ENCODE measurements at places on chromosomes 4 and X.
A peak's percentile ranks its signal among the peaks of the same experiment; 100 is the strongest.

DNA sequence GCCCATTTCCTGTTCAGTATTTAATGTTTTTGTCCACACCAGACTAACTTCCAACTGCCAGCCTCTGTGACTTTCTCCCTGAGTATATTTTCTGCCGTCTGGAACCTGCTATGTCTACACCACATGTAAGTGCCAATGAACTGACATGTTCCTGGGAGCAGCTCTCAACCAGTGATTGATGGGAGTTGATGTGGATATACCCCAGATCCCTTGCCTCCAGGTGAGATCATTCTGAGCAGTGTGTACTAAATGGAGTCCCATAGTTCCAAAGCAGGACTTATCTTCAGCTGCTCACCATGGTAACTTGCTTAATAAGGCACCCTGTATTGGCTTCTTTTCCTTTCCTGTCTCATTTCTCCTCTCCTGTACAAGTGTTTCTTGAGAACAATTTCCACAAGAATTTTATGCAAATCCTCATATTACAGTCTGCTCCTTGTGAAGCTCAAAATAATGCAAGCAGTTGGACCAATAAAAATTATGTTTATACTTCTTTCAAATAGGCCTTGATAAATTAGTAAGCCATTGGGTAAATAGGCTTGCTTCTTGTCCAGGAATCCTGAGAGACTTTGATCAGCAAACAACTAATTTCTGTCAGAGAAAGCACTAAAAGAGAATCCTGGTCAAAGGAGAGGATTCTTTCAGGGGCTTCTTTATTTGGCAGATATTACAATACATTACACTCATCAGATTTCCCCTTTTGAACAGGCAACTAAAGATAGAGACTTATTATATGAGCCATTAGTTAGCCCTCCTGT, 911.7 kb upstream of the NDST4 start:
- no peak for DNase-seq

DNA sequence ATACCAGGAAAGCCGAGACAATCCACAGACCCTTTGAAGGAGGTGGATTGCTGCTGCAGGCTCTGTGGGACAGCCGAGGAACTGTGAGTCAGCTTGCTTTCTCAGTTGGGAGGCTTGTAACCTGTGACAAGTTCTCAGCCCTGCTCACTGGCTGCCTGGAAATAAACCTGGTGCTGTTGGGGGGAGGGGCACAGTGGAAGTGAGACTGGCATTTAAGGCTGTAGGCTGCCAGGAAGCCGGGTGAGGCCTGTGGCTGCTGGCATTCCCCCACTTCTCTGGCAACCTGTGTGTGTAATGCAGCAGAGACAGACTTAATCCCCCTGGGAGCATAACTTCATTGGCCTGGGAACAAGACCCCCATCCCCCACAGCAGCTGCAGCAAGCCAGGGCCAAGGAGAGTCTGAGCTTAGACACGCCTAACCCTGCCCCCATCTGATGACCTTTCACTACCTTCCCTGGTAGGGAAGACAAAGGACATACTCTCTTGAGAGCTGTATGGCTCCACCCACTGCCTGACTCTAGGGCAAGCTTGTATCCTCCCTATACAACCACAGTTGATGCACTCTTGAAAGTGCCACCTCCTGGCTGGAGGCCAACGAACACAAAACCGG, 64.1 kb downstream of the ALPK1 start:
- no peak for DNase-seq

DNA sequence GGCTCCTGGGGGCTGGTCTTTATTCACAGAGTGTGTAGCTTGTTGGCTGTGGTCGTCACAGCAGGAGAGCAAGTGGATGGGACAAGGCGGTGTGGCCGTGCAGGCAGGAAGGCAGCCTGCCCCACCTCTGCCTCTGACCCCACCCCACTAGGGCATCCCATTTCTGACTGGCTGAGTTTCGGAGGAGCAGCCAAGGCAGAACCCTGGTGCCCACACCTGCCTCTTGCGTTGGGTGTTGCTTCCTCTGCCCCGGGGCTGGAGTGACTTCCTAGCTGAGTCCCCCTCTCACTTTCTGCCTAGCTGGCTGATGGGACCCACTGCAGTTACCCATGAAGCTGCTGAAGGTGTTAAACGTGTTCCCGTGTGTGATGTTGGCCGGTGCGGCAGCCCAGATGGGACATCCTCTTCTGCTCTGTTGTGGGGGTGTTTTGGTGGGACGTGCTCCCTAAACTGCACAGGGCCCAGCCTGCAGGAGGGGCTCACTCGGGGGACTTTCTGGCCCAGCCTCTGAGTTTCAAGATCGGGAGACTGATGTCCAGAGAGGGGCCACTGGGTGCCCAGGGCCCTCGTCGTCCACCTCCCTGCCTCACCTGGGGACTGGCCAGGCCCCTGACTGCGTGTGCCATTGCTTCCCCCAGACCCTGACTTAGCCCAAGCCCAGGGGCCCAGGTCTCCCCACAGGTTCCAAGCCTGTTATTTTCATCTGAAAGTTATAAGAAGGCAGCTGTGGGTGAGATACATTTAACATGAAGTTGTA, 101.5 kb downstream of the PSAPL1 start:
- no peak for DNase-seq

DNA sequence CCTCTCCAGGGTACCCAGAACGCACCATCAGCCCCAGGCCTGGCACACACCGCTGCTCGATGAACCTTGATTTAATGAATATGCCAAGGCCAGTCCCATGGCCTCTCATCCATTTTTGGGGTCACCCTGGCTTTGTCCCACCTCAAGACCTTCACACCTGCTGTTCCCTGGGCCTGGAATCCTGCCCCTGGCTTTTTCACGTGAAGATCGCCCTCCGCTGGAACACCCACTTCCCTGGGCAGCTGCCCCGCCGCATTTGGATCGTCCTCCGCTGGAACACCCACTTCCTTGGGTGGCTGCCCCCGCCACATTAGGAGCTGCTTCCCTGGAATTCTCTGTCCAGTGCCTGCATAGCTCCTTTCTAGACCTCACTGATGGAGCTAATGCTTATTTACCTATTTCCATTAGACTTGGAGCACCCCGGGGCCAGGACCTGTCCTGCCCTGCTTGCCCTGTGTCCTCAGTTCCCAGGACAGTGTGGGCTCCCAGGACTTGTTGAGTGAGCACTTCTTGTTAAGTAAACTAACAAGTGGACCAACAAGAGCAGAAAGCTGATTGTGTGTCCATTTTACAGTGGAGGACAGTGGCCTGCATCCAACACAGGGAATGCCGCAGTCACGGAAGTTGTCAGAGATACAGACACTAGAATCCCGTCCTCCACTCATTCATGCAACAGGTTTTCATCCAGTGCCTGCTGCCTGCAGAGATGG, 12.5 kb downstream of the BLOC1S4 start:
- no peak for DNase-seq

GRCh38 chr4:35525192-35525978, 718.9 kb downstream of the ARAP2 start:
- peak; percentile 36 for DNase-seq

DNA sequence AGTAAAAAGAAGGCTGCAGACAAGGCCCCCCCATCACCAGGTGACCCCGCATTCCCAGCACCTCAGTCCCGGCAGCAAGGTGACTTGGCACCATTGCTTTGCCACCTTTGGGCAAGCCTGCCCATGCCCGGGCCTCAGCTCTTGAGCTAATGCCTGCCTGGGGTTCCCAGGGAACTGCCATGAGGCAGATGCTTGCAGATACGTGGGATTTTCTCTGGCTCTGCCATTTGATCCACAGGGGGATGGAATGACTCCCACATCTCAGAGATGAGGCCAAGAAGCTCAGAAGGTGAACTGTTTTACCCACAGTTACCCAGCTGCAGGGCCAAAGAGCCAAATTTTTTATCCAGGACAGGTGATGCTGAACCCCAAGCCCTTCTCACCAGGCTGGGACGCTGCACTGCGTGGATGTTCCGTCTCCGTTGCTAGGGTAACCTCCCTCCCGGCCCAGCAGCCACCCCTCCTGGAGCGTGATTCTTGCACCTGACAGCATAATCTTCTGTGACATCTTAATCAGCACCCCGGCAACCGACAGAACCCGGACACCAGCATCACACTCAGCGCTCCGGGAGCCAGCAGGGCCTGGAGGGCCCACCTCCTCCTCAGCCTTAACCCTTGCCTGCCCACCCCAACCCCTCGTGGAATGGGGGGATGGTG, 15.7 kb upstream of the MSX1 start:
- no peak for DNase-seq
